Renal cortical epithelial cell (primary cell): ENCODE measurements at places on chromosomes 12 and 14.

DNA sequence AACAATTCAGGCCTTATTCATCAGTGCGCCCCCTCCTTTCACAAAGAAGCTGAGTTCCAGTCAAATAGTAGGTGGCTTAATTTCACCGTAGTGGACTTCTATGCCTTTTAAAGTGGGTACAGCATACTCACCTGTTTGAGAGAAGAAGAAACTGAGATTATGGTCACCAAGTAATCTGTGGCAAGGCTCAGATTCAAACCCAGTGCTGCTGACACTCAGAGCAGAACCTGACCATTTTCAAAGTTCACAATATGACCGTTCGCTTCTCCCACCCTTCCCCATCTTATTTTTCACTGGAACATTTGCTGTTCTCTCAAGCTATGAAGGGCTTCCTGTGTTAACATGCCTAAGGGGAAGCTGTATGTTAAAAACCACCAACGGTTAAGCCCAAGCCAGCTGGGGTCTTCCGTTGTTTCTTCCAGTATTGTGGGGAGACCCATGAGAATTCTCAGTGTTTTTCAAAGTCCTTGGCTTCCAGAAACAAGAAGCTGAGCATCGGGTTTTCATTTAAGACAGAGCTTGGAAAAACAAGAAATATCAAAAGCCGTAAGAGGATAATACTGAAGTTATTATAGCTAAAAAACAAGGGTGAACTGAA lies 6.1 kb upstream of the PSMA6 start:
- DNase-seq: no peak

DNA sequence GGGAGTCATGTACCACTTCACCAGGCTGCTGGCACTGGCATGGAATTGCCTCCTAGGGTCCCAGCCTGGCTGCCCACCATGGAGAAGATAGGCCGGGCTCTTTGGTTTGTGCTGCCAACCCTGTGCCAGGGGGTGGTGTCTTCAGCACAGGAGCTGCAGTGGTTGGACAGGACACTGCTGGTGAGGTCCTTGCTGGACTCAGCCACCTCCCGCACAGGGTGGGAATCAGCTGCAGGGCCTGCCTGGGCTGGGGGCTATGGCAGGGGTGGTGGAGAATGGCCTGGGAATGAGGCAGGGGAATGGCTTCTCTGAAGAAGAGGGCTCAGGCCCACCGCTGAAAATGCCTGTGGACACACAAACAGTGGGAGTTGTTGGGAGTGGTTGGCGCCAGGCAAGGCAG lies 70.6 kb upstream of the CAPRIN2 start:
- no peak for DNase-seq

GRCh38 chr12:58325561-58325960 lies 384.2 kb downstream of the ATP23 start:
- DNase-seq: no peak

DNA sequence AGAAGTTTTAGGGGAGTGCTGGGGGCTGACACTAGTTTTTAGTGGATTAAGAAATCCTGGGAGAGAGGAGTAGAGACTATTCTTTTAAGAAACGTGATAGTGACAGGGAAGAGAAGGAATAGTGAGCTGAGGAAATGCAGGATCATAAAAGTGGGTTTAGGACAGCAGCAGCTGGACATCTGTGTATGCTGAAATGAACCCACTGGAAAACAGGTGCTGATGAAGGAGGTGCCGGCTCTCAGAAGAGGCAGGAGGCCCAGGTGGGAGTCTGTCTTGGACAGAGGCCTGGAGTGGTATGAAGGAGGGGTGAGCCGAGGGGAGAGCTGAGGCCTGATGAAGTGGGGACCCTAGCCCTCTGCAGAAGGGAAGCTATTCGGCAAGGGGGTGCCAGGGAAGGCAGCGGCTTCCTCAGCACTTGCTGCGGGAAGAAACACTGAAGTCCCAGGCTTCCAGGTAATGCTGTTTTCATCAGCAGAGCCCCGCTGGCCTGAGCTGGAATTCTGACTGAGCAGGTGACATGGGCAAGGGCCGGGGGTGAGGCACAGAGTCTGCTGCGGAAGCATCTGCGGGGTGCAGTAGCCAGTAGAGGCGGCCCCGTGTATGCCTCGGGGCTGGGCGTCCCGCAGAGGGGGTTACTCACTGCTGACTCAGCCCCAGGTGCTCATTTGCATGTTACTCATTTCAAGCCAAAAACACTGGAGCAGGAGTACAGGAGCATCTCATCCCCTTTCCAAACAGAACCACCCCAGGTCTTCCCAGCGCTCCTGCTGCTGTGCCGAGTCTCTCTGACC lies 89.7 kb downstream of the TMCC3 start:
- peak; percentile 83 for DNase-seq

GRCh38 chr12:104201238-104202001 lies 14.2 kb upstream of the TXNRD1 start:
- peak; percentile 63 for DNase-seq

GRCh38 chr14:68703093-68703492 lies 89.8 kb downstream of the ZFP36L1 start:
- DNase-seq: peak; percentile 82

DNA sequence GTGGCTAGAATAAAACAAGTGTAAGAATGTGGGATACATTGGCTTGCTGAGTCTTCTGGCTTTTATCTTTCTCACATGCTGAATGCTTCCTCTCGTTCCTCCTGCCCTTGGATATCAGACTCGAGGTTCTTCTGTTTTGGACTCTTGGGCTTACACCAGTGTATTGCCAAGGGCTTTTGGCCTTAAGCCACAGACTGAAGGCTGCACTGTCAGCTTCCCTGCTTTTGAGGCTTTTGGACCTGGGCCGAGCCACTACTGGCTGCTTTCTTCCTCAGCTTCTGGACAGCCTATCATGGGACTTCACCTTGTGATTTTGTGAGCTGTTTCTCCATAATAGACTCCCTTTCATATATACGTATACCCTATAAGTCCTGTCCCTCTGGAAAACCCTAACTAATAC lies 300.9 kb upstream of the STXBP6 start:
- DNase-seq: no peak

DNA sequence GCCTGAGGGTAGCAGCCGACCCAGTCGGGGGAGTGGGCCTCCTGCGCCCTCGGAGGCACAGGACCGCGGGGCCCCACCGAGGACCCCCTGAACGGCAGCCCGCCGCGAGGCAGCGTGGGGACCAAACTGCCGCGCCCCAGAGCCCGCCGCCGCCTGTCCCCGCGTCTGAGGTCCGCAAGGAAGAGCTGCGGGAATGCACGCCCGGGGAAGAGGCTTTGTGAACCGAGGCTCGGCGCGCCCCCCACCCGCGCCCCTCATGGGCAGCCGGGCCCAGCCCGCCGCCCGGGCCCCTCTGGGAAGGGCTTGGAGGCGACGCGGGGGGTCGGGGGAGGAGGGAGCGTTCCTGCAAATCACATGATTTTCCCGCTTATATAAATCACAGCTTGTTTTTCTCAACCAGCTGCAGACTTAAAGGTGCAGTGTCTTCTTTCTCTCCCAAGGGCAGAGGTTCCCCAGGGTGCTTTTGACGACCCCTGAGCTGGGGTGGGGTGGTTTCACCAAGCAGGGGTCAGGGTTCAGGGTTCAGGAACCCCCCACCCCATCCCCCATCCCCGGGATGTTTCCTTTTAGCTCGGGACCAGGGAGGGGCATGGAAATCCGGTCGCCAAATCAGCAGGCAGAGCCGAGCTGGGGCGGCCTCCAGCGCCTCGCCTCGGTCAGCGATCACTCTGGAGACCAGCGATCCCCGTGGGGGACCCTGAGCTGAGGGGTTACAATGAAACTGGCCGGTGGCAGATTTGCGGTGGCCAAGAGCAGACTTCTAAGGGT lies 44.7 kb upstream of the ATP23 start:
- DNase-seq: peak; percentile 77

DNA sequence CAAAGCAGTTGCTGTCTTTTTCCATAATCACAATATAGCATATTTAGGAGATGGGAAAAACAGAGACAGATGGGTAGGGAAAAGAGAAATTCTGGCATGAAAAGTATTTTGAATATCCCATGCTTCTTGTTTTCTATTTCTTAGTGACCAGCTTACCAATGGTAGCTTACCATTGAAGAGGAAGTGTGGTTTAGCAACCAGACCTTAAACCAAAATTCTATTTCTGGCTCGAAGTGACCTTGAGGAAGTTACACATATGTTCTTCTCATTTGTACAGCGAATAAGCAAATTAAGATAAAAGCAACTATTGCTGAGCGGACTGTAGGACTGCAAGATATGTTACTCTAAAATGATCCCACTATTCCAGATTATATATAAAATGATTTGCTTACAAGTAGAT lies 82.9 kb downstream of the FGD4 start:
- no peak for DNase-seq

GRCh38 chr12:117218149-117218548 lies 27.9 kb upstream of the FBXO21 start:
- no peak for DNase-seq

DNA sequence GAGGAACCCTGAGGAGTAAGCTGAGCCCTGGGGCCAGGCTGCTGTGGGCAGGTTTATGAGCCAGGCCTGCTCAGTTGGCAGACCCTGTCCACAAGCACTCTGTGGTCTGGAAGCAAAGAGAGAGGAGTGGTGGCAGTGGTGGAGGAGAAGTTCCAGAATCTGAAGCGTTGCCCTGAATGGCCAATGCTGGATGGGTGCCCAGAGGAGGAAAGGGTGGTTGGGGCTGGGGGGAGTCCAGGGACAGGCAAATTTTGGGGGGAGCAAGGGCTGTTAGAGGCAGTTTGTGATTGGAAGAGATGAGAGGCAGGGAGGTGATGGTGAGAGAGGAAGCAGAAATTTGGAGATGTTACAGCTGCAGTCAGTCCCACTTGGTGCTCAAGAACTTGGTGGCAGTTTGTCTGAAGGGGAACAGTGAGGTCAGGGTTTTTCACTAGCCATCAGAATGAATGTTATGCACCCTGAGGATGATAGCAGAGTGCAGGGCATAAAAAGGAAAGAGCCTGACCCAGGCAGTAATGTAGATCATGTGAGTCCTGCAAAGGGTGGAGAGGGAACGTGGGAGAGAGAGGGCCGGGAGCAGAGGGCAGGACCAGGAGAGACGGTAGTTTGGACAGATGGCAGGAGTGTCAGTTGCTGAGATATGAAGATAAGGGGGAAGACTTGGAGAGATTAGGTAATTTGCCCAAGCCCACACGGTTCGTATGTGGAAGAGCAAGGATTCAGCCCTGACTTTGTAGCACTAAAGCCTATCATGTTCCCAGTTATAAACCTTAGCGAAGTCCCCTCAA lies 51.2 kb downstream of the GALNT8 start:
- no peak for DNase-seq

DNA sequence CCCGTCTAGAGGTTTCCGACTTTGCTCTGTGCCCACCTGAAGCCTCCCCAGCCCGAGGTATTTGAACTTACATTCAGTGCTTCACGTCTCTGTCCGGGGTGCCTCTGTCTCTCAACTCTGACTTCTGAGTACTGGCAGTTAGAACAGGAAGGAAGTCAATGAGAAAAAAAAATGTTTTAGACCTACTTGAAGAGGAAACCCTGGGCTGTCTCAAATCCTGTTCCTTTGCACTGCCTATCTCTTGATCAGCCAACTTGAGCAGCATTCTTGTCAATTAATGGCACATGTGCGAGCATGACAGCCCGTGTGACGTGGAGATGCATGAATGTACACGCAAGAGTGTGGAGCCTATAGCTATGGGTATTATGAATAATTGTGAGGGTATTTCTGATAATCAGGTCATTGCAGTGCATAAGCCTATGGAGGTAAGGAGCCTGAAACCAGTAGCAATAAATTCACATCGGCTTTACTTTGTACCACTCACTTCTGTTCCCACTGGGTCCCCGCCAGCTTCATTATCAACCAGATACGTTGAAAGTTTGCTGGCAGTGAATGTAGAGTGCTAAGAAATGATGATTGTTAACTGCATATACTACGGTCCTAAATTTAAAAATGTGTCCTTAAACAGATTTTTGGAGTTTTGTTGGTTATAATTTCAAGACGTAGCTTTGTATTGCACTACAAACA lies at the start of gene ARHGDIB:
TSS of gene ARHGDIB (minus strand) at position 136 of the 687 bp plus-strand sequence. CDS start 10,889 bp downstream, outside the sequence.
- no peak for DNase-seq
